HepG2 (cell line): ENCODE measurements at places on chromosomes 3 and 15.

DNA sequence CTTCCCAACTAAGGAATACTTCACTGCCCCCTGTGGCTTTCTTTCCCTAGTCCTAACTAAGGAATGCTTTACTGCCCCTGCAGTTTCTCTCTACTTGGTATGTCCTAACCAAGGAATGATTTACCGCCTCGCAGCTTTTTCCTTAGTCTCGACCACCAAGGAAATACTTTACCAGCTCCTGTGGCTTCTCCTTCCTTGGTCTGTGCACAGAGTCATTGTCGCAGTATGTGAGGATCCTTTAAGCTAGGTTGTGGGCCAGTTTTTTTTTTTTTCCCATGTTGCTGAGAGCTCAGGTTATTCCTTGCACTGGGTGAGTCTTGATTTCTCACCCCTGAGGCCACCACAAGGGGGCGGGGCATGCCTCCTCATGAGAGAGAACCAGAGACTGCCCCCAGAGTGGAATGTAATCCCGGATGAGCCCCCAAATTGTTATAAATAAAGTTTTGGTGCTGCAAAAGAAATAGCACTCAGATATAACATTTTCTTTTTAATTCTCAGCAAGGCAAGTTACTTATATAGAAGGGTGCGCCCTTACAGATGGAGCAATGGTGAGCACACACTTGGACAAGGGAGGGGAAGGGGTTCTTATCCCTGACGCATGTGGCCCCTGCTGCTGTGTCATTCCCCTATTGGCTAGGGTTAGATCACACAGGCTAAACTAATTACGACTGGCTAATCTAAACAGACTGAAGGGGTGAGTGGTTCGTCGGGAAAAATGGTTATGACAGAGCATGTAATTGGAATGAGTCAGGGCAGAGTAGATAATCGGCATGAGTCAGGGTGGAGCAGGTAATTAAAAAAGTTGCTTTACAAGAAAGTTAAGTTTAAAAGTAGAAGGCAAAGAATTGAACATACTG, 27.0 kb downstream of the NDUFB4 start:
- peak; percentile 58 for DNase-seq

- no peak for DNase-seq
These were observed 26.3 kb downstream of the CDIN1 start for GRCh38 chr15:36605604-36606263.

DNA sequence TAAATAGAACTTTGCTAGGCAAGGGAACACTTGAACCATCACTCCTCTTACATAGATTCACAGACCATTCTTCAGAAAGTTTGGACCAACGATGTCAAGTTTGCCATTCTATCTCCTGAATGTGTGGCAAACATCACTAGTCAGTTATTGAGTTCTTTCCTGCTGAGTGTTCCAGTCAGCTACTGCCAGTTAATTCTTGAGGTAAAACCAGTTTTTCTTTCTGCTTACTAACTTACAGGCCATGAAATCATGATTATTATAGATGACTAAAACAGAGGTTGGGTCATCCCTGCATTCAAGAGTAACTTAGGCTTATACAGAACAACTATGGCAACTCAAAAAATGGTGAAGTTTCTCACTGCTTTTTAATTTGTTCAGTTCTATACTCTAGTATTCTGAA, 88.2 kb downstream of the AP4E1 start:
- no peak for DNase-seq

- DNase-seq: no peak
These were observed 730.7 kb upstream of the ALCAM start for GRCh38 chr3:104635872-104636580.

- no peak for DNase-seq
These were observed 746 bp upstream of the CD80 start for GRCh38 chr3:119560160-119560559.
